ENCODE measurements at places on chromosomes 4 and X. TPM values are rescaled to one million over a fixed set of nuclear protein-coding genes. Genes with fewer than 3 reads are reported as not detected.

DUSP9 gene
- total RNA-seq = not detected

BST1 gene
- total RNA-seq = 32.6 TPM

FAM241A gene
- 4.2 TPM for total RNA-seq

PRKX gene
- 10.6 TPM for total RNA-seq

SMARCA5 gene
- total RNA-seq = 29.8 TPM

SPANXA2 gene
- total RNA-seq = not detected

DIPK2B gene
- not detected for total RNA-seq

RAI2 gene
- not detected for total RNA-seq

ARMCX4 gene
- total RNA-seq = 2.3 TPM

- peak; percentile 95 for DNase-seq
These were observed 106.2 kb upstream of the MAML3 start for GRCh38 chr4:140260227-140260626.

- peak; percentile 82 for DNase-seq
These were observed 52.9 kb upstream of the HPF1 start for GRCh38 chr4:169810325-169811323.

DNA sequence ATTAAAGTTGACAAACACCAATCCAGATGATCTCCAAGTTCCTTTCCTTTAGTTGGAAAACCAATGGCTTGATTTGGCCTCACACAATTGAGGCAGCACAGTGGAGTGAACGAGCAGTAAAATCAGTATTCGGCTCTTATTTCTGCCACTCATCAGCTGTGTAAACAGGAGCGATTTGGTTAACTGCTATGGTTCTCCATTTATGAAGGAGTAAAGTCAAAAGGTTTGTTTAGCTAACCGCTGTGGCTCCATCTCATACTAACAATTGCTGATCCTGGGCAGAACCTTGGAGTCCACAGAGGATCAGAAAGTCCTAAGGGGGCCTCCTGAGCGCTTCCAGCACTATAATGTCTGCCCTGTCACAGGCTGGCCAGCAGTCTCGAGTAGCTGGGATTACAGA, 54.5 kb upstream of the EXOC1L start:
- DNase-seq = no peak

GRCh38 chr4:141391771-141392170, 171.1 kb downstream of the ZNF330 start:
- no peak for DNase-seq

DNA sequence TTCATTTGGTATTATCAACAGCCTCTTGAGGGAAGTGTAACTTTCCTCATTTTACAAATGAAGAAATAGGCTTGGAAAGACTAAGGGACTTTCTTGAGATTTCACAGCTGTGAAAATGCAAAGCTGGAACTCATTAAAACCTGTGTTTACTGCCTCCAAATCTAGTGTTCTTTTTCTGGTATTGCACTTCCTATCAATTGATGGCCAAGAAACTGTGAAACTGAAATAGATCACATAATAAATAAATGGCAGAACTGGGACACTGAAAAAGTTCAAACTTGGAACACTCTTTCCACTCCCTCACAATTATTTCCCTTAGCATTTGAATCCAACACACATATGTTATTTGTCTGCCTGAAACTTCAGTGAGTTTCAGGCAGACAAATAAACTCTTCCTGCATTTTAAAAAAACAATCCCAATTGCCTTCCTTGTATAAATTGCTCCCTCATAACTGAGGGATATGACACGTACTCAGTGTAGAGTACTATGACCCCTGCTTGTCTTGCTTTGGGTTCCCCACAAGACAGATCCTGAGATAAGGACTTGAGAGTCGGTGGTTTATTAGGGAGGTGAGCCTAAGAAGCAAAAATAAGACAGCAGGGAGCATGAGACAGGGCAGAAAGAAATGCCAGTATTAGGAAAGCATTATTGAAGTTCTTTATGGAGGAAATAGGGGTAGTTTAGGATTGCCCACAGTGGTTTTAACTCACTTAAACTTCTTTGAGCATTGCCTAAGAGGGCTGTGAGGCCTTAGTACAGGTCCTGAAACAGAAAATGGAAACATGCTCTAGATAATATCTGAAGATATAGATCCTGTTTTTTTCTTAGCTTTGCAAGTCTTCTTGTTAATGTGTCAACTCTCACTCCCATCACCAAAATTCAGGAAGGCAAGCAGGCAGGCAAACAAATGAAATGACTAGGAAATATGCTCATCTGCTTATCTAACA, 33.9 kb downstream of the RTL3 start:
- DNase-seq = no peak

GRCh38 chrX:39848243-39848642, 249.5 kb downstream of the BCOR start:
- no peak for DNase-seq

DNA sequence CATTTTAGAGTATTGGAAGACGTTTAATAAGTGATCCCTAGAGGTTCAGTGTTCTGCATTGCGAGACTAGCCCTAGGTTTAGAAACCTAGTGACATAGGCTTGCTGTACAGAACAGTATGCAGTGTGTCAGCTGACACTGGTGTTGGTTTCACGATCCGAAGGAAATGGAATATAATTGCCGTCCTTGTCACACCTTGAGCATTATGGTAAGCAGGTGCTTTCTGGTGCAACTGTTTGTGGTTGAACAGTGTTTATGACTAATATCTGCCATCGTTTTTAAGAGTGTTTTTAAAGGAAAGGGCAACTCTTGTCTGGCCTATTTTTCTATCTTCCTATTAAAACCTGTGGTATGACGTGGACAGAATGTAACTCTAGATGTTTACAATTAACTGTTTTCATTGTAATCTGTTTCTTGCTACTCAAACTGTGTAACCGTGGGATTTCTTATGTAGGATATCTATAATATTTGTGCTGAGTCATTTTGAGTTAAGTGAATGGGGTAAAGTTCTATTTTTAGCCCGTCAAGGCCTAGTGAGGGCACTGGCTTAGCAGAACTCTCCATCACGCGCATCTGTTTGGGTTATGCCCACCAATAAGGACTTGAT, 53.8 kb upstream of the TBC1D14 start:
- DNase-seq = peak; percentile 73

Data from GM23248 (cell line).